ENCODE measurements at places on chromosomes 2 and 18.

DNA sequence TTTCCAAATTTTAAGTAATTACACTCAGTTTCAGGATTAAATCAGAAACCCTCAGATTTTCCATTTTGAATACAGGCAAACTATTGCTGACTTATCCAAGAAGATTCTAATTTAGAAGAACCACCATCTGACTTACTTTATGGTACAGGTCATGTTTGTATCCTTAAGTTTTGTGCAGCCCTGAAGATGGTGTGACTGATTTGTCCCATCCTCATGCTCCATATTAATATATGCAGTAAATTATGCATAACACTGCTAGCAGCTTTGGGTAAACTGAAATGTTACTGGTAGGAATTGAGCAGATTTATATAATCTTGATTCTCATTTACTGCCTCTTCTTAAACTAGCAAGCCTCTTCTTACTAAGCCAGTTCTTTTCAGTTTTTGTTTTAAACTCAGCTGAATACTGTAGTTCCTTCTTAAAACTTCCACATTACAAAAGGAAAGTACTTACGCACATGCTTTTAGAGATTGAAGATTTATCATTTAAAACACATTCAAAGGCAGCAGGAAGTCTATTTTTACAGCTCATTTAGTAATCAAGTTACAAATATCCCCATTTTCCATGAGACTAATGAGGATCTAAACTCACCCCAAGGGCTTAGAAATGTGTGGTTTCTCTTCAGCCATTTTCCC lies 25.7 kb downstream of the MEX3C start:
- no peak overlapping the region for H3K4me3 ChIP-seq

DNA sequence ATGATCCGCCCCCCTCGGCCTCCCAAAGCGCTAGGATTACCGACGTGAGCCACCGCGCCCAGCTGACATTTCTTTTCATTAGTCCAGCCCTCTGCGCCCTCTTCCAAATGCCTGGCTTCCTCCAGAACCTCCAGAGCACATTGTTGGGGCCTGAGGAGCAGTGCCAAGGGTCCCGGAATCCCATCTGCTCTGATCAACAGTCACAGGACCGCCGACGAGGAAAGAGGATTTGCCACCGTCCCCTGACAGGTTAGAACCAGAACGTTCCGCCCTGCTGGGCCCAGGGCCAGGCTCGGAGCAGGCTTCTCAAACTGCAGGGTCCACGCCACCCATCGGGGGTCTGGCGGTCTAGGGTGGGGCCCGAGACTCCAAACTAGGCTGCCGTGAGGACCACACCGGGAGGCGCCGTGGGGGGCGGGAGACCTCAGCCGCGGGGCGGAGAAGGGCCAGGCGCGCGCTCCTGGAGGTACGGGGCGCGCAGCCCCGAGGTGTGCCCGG lies 36.9 kb upstream of the ITM2C start:
- H3K4me3 ChIP-seq = peak overlapping the region; percentile 20
- H3K36me3 ChIP-seq = no peaks in the 10 kb centered on the region
- H3K27me3 ChIP-seq = peaks cover 57% of the 10 kb centered on the region
- peaks cover 13% of the 10 kb centered on the region for H3K4me1 ChIP-seq

DNA sequence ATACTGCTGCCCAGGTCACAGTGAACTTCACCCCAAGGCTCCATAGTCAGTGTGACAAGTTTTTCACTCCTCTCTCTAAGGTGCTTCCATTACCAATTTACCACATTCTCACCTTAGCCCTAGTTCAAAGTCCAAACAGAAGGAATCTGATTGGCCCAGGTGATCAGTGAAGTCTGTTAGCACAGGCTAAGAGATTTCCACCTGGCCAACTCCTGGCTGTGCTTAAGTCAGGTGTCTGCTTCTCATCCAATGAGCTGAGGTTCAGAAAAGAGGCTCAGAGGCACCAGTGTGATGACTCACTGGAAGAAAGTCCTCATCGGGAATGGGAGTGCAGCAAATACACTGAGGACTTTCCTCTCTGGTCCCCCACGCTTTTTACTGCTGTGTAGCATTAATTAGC lies 164.4 kb upstream of the MGAT5 start:
- no peaks in the 10 kb centered on the region for H3K36me3 ChIP-seq
- H3K4me1 ChIP-seq = no peaks in the 10 kb centered on the region
- H3K4me3 ChIP-seq = no peak overlapping the region
- no peak overlapping the region for H3K27ac ChIP-seq
- no peak for DNase-seq

DNA sequence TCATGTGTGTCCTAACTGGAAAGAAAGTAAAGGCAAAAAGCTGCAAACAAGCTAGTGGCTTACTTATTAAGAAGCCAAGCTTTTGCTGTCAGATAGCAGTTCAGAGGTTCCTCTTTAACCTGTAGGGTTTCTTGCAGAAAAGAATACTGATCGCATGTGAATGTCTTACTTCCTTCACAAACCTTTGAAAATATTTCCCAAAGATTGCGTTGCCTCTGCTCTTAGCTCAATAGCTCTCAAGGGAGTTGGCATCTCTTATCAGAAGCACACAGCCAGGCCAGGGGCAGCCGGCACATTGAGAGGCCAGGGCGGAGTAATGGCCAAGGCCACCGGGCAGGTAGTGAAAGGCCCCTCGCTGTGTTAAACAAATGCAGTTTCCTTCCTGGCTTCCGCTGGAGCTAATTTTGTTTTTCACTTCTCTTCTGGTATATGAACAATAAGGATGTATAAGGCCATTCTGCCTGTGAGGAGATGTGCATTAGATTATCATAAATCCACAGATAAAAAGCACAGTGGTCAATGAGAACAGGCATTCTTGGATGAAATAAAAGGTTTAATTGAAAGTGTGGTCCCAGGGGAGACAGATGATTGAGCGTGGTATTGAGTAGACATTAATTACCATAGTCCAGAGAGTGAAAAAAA lies 542.4 kb upstream of the NRP2 start:
- DNase-seq = no peak
- H3K27me3 ChIP-seq = no peaks in the 10 kb centered on the region
- H3K4me1 ChIP-seq = peaks cover 7% of the 10 kb centered on the region
- peak overlapping the region; percentile 76 for H3K4me3 ChIP-seq

GRCh38 chr2:226275215-226275614 lies 524.4 kb downstream of the IRS1 start:
- no peaks in the 10 kb centered on the region for H3K36me3 ChIP-seq
- H3K4me3 ChIP-seq = no peak overlapping the region
- DNase-seq = no peak
- H3K27me3 ChIP-seq = peaks cover 4% of the 10 kb centered on the region
- H3K4me1 ChIP-seq = no peaks in the 10 kb centered on the region
- no peak overlapping the region for H3K27ac ChIP-seq

GRCh38 chr2:241458687-241459086 lies 49.7 kb downstream of the STK25 start:
- no peaks in the 10 kb centered on the region for H3K36me3 ChIP-seq
- H3K4me1 ChIP-seq = no peaks in the 10 kb centered on the region
- no peak for DNase-seq
- H3K27ac ChIP-seq = no peak overlapping the region
- H3K4me3 ChIP-seq = no peak overlapping the region
- no peaks in the 10 kb centered on the region for H3K27me3 ChIP-seq

- no peak overlapping the region for H3K4me3 ChIP-seq
- no peaks in the 10 kb centered on the region for H3K4me1 ChIP-seq
- DNase-seq = no peak
- no peak overlapping the region for H3K27ac ChIP-seq
Observed at GRCh38 chr2:18833941-18834340, 244.6 kb upstream of the NT5C1B start.

DNA sequence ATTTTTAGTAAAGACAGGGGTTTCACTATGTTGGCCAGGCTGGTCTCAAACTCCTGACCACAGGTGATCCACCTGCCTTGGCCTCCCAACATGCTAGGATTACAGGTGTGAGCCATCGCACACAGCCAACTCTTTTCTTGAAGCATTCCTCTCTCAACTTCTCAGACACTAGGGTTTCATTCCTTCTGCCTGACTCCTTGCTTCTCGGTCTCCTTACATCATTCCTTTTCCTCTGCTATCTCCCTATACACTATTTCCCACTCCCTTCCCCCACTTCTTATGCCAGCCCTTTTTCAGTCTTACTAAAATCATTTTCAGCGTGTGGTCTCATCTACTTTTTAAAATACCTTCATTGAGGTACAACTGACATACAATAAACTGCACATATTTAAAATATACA lies 6.1 kb downstream of the SOS1 start:
- H3K27ac ChIP-seq = no peak overlapping the region
- no peak for DNase-seq
- H3K27me3 ChIP-seq = no peaks in the 10 kb centered on the region
- H3K4me3 ChIP-seq = no peak overlapping the region

- DNase-seq = peak; percentile 42
- H3K27ac ChIP-seq = peak overlapping the region; percentile 95
Observed at GRCh38 chr2:45649858-45650811, 1.3 kb upstream of the PRKCE start.

DNA sequence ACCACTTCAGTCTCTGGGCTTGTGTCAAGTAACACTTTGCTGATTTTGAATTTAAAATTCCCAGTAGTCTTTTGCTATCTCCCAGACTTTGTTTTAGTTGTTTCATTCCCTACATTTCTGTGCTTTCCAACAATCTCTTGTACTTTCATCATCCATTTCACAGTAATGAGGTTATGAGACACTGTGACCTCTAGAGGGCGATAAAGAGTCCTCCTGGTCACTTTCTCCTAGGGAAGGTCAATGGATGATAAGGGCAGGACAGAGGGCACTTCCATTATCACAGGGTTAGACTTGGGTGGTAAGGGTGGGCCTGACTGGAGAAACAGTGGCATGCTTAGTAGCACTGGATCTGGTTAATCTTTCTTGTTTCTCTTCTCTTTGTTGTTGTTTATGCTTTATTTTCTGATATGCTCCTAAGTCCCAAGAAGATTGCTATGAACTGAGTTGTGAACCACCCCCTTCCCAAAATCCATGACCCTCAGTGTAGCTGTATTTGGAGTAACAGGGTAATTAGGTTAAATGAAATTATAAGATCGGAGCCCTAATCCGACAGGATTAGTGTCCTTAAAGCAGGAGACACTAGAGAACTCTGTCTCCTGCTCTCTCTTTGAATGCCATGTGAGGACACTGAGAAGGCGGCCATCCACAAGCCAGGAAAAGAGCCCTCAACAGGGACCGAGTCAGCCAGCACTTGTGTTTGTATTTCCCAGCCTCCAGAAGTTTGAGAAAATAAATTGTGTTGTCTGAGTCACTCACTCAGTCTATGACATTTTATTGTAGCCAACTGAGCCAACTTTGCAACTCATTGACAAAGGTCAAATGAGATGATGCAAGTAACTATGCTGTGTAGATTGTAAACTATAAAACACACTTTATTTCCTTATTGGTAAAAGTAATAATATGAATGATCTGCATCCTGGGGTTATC lies 779.2 kb downstream of the CNTNAP5 start:
- no peaks in the 10 kb centered on the region for H3K27me3 ChIP-seq
- H3K27ac ChIP-seq = no peak overlapping the region
- H3K4me1 ChIP-seq = no peaks in the 10 kb centered on the region
- no peak overlapping the region for H3K4me3 ChIP-seq
- DNase-seq = no peak

DNA sequence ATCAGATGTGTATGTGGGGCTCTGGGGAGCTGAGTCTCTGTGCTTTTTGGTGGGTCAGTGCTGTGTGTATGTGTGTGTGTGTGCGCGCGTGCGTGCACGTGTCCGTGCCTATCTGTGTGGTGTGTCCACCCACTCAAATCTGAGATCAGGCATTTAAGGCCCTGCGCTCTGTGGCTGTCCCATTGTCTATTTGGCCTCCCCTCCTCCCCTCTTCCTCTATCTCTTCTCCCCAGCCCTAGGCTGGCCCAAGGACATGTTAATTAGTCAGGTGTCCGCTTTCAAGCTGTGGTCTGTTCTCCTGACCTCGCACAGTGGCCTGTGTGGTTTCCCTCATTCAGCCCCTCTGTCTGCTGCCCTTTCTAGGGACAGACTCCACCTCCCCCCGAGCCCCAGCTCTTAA lies 136.4 kb downstream of the DYSF start:
- no peak overlapping the region for H3K4me3 ChIP-seq
- no peak for DNase-seq
- H3K27ac ChIP-seq = no peak overlapping the region
- H3K27me3 ChIP-seq = peaks cover 3% of the 10 kb centered on the region
- no peaks in the 10 kb centered on the region for H3K36me3 ChIP-seq

DNA sequence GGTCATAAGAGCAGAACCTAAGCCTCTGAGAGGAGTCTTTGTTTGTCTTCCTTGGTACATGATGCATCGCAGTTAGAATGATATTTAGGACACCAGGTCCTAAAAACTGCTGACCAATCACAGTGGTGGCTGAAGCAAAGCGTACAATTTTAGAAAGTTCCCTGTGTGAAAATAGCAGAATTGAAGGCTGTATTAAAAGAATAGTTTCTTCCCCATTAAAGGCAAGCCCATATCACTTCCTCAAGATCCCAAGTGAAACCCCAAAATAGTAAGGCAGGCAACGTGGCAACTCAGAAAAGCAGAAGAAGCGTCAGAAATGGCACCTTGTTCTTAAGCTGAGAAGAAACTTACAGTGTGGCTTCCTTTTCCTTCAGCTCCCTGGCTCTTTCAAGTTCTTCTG lies 154.8 kb upstream of the PGAP1 start:
- no peak for DNase-seq
- peaks cover 4% of the 10 kb centered on the region for H3K4me1 ChIP-seq
- H3K27ac ChIP-seq = peak overlapping the region; percentile 47
- no peaks in the 10 kb centered on the region for H3K27me3 ChIP-seq

DNA sequence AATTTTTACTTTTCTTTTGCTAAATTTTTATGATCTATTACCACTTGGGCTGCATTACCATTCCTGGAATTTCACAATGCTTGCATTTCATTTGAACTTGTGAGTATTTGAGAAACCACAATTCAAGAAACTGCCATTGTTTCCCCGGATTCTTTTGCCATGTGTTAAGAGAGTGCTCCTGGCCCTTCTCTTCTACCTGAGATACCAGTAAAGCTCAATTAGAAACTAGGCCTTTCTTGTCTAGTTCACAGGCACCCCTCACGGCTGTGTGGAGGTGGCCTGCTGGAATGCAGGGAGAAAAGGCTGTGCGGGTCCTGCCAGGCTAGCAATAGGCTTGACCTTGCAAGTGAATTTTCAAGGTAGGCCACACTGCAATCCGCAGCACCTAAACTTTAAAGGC lies 40.8 kb downstream of the ZEB2 start:
- no peak overlapping the region for H3K4me3 ChIP-seq
- H3K27me3 ChIP-seq = no peaks in the 10 kb centered on the region
- peaks cover 61% of the 10 kb centered on the region for H3K4me1 ChIP-seq

GRCh38 chr2:134466141-134466540 lies 212.3 kb downstream of the MGAT5 start:
- H3K27me3 ChIP-seq = no peaks in the 10 kb centered on the region
- no peak overlapping the region for H3K27ac ChIP-seq
- no peaks in the 10 kb centered on the region for H3K36me3 ChIP-seq
- no peaks in the 10 kb centered on the region for H3K4me1 ChIP-seq
- H3K4me3 ChIP-seq = no peak overlapping the region

DNA sequence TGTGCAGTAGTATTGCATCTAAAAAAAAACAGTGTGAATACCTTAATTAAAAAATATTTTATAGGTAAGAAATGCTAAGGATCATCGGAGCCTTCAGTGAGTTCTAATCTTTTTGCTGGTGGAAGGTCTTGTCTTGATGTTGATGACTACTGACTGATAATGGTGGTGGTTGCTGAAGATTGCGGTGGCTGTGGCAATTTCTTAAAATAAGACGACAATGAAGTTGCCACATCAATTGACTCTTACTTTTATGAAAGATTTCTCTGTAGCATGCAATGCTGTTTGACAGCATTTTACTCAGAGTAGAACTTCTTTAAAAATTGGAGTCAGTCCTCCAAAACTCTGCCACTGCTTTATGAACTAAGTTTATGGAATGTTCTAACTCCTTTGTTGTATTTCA lies 36.2 kb downstream of the GLS start:
- no peaks in the 10 kb centered on the region for H3K27me3 ChIP-seq
- peaks cover 2% of the 10 kb centered on the region for H3K4me1 ChIP-seq
- no peak overlapping the region for H3K27ac ChIP-seq
- DNase-seq = no peak
